Esophagus muscularis mucosa (tissue), 4 donors: ENCODE measurements at places on chromosomes 1 and 21.

- H3K27me3 ChIP-seq = no peaks in the 10 kb centered on the region
- H3K4me3 ChIP-seq = no peak overlapping the region
- H3K36me3 ChIP-seq = no peaks in the 10 kb centered on the region
- peaks cover 66% of the 10 kb centered on the region for H3K4me1 ChIP-seq
These were observed 9.3 kb downstream of the COQ8A start for GRCh38 chr1:226949401-226949800.

GRCh38 chr21:14602382-14602958, 56.4 kb upstream of the SAMSN1 start:
- no peaks in the 10 kb centered on the region for H3K27me3 ChIP-seq

- no peaks in the 10 kb centered on the region for H3K27me3 ChIP-seq
- no peaks in the 10 kb centered on the region for H3K36me3 ChIP-seq
- no peak overlapping the region for H3K4me3 ChIP-seq
These were observed 27.9 kb downstream of the OVAAL start for GRCh38 chr1:180586671-180587155.

- no peak overlapping the region for H3K27ac ChIP-seq
- peaks cover 3% of the 10 kb centered on the region for H3K27me3 ChIP-seq
- no peak for DNase-seq
- no peaks in the 10 kb centered on the region for H3K36me3 ChIP-seq
- H3K4me1 ChIP-seq = no peaks in the 10 kb centered on the region
- no peak overlapping the region for H3K4me3 ChIP-seq
These were observed 83.2 kb downstream of the CAMK2N1 start for GRCh38 chr1:20402585-20403422.

DNA sequence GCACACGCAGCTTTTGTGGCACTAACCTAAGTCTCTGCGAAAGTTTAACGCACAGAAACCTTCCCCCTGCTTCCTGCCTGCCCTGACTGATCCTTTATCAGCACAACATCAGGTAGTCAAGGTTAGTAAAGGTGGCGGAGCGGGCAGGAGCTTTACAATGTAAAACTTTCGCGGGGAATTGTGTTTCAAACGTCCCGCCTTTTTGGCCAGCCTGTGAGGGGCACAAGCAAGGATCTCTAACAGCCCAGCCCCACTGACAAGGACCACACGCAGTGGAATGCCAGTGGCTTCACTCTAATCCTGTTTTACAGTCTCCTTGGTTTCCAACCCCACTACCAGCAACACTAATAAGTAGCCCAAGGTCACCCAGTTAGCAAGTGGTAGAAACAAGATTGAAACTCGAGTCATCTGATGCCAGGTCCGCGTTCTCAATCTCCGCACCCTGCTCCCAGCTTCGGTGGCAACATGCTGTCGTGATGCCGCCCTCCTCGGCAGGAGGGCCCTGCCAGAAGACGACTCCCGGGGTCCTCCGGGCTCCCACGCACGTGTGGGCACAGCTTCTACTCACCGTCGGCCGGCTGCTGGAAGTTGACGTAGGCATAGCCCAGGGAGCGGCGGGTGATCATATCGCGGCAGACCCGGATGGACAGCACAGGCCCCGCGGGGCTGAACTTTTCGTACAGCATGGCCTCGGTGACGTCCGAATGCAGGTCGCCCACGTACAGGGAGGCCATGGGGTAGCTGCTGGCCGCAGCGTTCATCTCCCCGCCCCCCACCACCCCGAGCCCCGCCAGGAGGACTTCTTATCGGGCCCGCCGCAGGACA, 1.2 kb downstream of the PABPC4 start:
- DNase-seq = no peak
- peak overlapping the region; percentile 84 for H3K4me3 ChIP-seq
- H3K27ac ChIP-seq = peak overlapping the region; percentile 91
- H3K36me3 ChIP-seq = peaks cover 36% of the 10 kb centered on the region
- peaks cover 30% of the 10 kb centered on the region for H3K4me1 ChIP-seq

GRCh38 chr1:229107304-229107815, 163.6 kb upstream of the RAB4A start:
- no peaks in the 10 kb centered on the region for H3K27me3 ChIP-seq
- no peak overlapping the region for H3K4me3 ChIP-seq
- H3K4me1 ChIP-seq = peaks cover 49% of the 10 kb centered on the region
- no peaks in the 10 kb centered on the region for H3K36me3 ChIP-seq
- DNase-seq = no peak
- no peak overlapping the region for H3K27ac ChIP-seq

DNA sequence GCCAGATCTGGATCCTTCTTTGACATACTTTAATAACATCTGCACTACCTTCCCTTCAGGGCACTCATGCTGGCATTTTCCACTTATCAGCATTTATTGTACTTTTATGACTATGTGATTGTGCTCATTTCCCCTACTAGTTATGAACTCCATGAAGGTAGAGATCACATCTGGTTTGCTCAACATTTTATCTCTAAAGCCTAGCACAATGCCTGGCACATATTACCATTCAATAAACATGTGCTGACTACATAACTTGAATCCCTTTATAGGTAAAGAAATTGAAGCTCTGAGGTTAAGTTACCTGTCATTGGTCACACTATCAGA, 221.2 kb downstream of the HHIPL2 start:
- H3K4me1 ChIP-seq = no peaks in the 10 kb centered on the region
- no peak overlapping the region for H3K27ac ChIP-seq
- H3K27me3 ChIP-seq = no peaks in the 10 kb centered on the region
- H3K36me3 ChIP-seq = no peaks in the 10 kb centered on the region
- DNase-seq = peak; percentile 17
- H3K4me3 ChIP-seq = no peak overlapping the region

GRCh38 chr1:234372011-234372757, 1.1 kb upstream of the COA6 start:
- peak overlapping the region; percentile 91 for H3K4me3 ChIP-seq
- H3K27ac ChIP-seq = no peak overlapping the region
- no peaks in the 10 kb centered on the region for H3K36me3 ChIP-seq
- peaks cover 26% of the 10 kb centered on the region for H3K4me1 ChIP-seq

GRCh38 chr1:51535006-51535592, 16.0 kb upstream of the EPS15 start:
- DNase-seq = no peak
- H3K4me3 ChIP-seq = no peak overlapping the region
- H3K27me3 ChIP-seq = no peaks in the 10 kb centered on the region
- H3K4me1 ChIP-seq = peaks cover 8% of the 10 kb centered on the region

DNA sequence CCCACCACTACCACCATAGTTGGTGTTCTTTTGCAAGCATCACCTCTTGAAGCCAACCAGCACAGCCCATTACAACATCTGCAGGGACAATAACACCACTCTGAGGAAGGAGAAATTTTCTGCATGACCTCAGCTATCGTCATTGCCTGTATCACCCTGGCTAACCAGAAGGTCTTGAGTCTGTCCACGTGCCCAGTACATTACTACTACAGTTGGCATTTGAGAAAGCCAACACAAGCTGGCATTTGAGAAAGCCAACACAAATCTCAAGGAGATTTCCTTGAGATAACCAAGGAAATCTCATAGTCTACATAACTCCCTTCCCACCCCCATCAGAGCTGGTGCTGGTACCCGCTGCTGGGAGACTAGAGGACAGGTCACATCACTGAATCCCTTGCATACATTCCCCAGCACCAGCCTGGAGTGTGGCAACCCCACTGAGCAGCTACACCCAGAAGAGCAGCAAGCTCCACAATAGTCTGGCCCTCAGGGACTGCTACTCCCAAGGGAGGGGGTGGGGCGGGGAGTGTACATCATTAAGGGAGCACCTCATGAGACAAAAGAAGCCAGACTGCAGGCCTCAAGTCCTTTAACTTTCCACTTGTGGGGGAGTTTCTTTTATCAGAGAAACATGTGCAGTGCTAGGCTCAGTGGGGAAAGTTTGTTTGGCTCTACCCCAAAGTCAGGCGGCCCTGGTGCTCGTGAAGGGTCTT, 46.0 kb upstream of the GUCA2A start:
- peaks cover 22% of the 10 kb centered on the region for H3K4me1 ChIP-seq
- no peaks in the 10 kb centered on the region for H3K36me3 ChIP-seq
- no peak overlapping the region for H3K27ac ChIP-seq

- no peaks in the 10 kb centered on the region for H3K27me3 ChIP-seq
- DNase-seq = no peak
- no peak overlapping the region for H3K27ac ChIP-seq
- no peak overlapping the region for H3K4me3 ChIP-seq
- H3K36me3 ChIP-seq = no peaks in the 10 kb centered on the region
These were observed 70.6 kb downstream of the LMO4 start for GRCh38 chr1:87399264-87399663.

GRCh38 chr1:172746091-172746949, 87.4 kb downstream of the FASLG start:
- H3K4me1 ChIP-seq = no peaks in the 10 kb centered on the region
- H3K36me3 ChIP-seq = no peaks in the 10 kb centered on the region
- DNase-seq = no peak
- peak overlapping the region; percentile 69 for H3K27ac ChIP-seq

GRCh38 chr1:168974611-168975010, 131.9 kb upstream of the ATP1B1 start:
- H3K27ac ChIP-seq = no peak overlapping the region
- peaks cover 8% of the 10 kb centered on the region for H3K4me1 ChIP-seq
- H3K36me3 ChIP-seq = no peaks in the 10 kb centered on the region
- H3K27me3 ChIP-seq = no peaks in the 10 kb centered on the region
- no peak for DNase-seq

- peaks cover 14% of the 10 kb centered on the region for H3K4me1 ChIP-seq
- no peak overlapping the region for H3K4me3 ChIP-seq
- no peak for DNase-seq
- no peaks in the 10 kb centered on the region for H3K27me3 ChIP-seq
- H3K27ac ChIP-seq = no peak overlapping the region
These were observed 113.4 kb upstream of the SLC25A33 start for GRCh38 chr1:9425859-9426258.
